Smooth muscle cell of the coronary artery (primary cell): ENCODE measurements at places on chromosomes 2 and 18. TPM values are rescaled to one million over a fixed set of nuclear protein-coding genes. Genes with fewer than 3 reads are reported as not detected.

The HJURP gene
- total RNA-seq: 1.2 and 4.5 TPM in 2 replicates

The KCNE4 gene
- 0.38 and 15.8 TPM in 2 replicates for total RNA-seq

The C2orf80 gene
- total RNA-seq: not detected in 2 replicates

The NXPH2 gene
- not detected in 2 replicates for total RNA-seq

The DYNC2LI1 gene
- 6.0 and 15.6 TPM in 2 replicates for total RNA-seq

The IL1A gene
- total RNA-seq: 4.1 TPM in 1 of 2 replicates, not detected in the other

The CHCHD5 gene
- 13.2 and 21.2 TPM in 2 replicates for total RNA-seq

The ABCG8 gene
- not detected in 2 replicates for total RNA-seq

The REG3A gene
- not detected in 2 replicates for total RNA-seq

The FN1 gene
- 7,340 and 11,165 TPM in 2 replicates for total RNA-seq

The OR6B3 gene
- total RNA-seq: not detected in 2 replicates

The SH2D6 gene
- 0.23 TPM in 1 of 2 replicates, not detected in the other for total RNA-seq

The UCN gene
- total RNA-seq: 0.30 TPM in 1 of 2 replicates, not detected in the other

The ALK gene
- under 0.01 TPM in 1 of 2 replicates, not detected in the other for total RNA-seq

The MAP3K2 gene
- 11.9 and 28.0 TPM in 2 replicates for total RNA-seq

The ALPI gene
- not detected in 2 replicates for total RNA-seq

The SLC5A7 gene
- not detected in 2 replicates for total RNA-seq

The GLI2 gene
- 1.1 and 6.1 TPM in 2 replicates for total RNA-seq

The G6PC2 gene
- total RNA-seq: not detected in 2 replicates

The DUSP28 gene
- total RNA-seq: 0.23 and 2.6 TPM in 2 replicates

The KIF3C gene
- 9.6 and 12.3 TPM in 2 replicates for total RNA-seq

The PLCD4 gene
- 2.9 and 4.0 TPM in 2 replicates for total RNA-seq

The ARPC2 gene
- 221 and 388 TPM in 2 replicates for total RNA-seq

The BOLA3 gene
- 7.5 and 24.2 TPM in 2 replicates for total RNA-seq

The TRABD2A gene
- 0.98 and 8.9 TPM in 2 replicates for total RNA-seq

The CNDP1 gene
- total RNA-seq: not detected in 2 replicates

The UGT1A8 gene
- under 0.01 and 0.08 TPM in 2 replicates for total RNA-seq

The KATNAL2 gene
- total RNA-seq: 0.75 and 4.6 TPM in 2 replicates

The PSD4 gene
- total RNA-seq: 0.08 and 0.59 TPM in 2 replicates
